ENCODE measurements at places on chromosomes 12 and 14.

- DNase-seq = no peak
Observed at GRCh38 chr12:87233671-87234070, 795.5 kb downstream of the C12orf50 start.

DNA sequence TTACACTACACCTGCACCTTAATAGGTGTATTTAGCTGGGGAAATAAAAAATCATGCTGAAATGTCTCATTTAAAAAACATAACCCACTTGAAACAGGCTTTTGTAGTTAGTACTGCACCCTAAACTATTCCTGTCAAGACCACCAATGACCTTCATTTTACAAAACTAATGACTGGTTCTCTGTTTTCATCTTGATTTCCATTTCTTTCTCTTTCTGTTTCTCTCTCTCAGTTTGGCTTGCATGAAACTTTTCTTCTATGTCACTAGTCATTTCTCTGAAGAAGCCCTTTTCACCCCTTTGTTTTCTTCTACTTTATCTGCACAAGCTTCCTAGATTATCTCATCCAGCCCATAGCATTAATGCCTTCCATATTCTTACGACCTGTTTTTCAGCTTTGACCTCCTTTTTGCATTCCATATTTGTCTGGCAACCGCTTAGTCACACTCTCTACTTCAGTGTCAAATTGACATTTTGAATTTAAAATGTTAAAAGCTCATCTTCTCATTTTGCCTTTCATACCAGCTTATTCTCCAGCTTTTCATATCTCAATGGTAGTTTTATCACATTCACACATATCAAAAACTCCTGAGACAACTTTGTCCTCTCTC lies 32.7 kb upstream of the KLRF1 start:
- DNase-seq = no peak

- no peak for DNase-seq
Observed at GRCh38 chr12:64580681-64581080, 29.6 kb upstream of the RASSF3 start.

GRCh38 chr12:19158923-19159322 lies 29.4 kb downstream of the PLEKHA5 start:
- no peak for DNase-seq

GRCh38 chr14:69574954-69575295 lies 254 bp upstream of the CCDC177 start:
- no peak for DNase-seq
